Type B pancreatic cell (in vitro differentiated cells): ENCODE measurements at places on chromosomes 7 and 10. TPM values are rescaled to one million over a fixed set of nuclear protein-coding genes. Genes with fewer than 3 reads are reported as not detected.

Gene GIMAP5
- total RNA-seq, result not detected in 2 replicates

Gene TEX47
- total RNA-seq, result not detected in 2 replicates

Gene HMX3
- total RNA-seq, result 0.77 TPM in 1 of 2 replicates, not detected in the other

Gene NAT16
- total RNA-seq, result not detected in 2 replicates

Gene CRCP
- total RNA-seq, result 28.6 and 29.0 TPM in 2 replicates

Gene BLNK
- total RNA-seq, result 21.7 and 59.8 TPM in 2 replicates

Gene ZNF488
- 4.0 and 4.9 TPM in 2 replicates for total RNA-seq

Gene IFRD1
- 78.4 and 93.1 TPM in 2 replicates for total RNA-seq

Gene VWA2
- 2.9 and 6.0 TPM in 2 replicates for total RNA-seq

Gene PILRA
- 2.1 and 2.8 TPM in 2 replicates for total RNA-seq

Gene GJD4
- 0.17 TPM in 1 of 2 replicates, not detected in the other for total RNA-seq

Gene PNLIPRP1
- not detected in 2 replicates for total RNA-seq

Gene CYP2C19
- 3.7 and 6.8 TPM in 2 replicates for total RNA-seq

Gene TAS2R40
- total RNA-seq, result not detected in 2 replicates

Gene TBC1D12
- total RNA-seq, result 9.0 and 9.7 TPM in 2 replicates

Gene NEURL1
- 38.3 and 102 TPM in 2 replicates for total RNA-seq

Gene DNAH11
- total RNA-seq, result 1.0 and 3.2 TPM in 2 replicates

Gene SGCE
- total RNA-seq, result 30.9 and 39.8 TPM in 2 replicates

Gene GPR85
- 0.81 and 5.0 TPM in 2 replicates for total RNA-seq

Gene CUBN
- total RNA-seq, result 1.0 and 2.2 TPM in 2 replicates

Gene ZC3HAV1
- total RNA-seq, result 20.7 and 30.5 TPM in 2 replicates
